ENCODE measurements at places on chromosomes 3 and 15.
A peak's percentile ranks its signal among the peaks of the same experiment; 100 is the strongest.

- DNase-seq, result peak; percentile 27
These were observed at the start of gene MNS1 for GRCh38 chr15:56464893-56465520. Gene MNS1, minus strand, starts transcription at chr15:56465137. Its CDS starts 165 bp downstream, at chr15:56464972.

DNA sequence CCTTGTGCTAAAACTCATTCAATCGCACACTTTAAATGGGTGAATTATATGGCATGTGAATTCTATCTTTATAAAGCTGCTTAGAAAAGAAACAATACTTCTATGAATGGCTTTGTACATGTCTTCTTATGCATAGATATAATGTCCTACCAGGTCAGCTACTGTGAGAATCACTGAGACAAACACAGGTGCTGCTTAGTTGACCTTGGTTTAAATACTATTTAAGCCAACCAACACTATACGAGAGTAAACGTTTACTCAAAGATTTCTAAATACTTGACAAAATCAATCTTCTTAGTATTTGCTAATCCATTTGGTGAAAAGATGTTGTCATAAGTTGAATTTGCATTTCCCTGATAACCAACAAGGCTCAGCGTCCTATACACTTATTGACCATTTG is 260.3 kb downstream of the ADAMTS17 start:
- no peak for DNase-seq

DNA sequence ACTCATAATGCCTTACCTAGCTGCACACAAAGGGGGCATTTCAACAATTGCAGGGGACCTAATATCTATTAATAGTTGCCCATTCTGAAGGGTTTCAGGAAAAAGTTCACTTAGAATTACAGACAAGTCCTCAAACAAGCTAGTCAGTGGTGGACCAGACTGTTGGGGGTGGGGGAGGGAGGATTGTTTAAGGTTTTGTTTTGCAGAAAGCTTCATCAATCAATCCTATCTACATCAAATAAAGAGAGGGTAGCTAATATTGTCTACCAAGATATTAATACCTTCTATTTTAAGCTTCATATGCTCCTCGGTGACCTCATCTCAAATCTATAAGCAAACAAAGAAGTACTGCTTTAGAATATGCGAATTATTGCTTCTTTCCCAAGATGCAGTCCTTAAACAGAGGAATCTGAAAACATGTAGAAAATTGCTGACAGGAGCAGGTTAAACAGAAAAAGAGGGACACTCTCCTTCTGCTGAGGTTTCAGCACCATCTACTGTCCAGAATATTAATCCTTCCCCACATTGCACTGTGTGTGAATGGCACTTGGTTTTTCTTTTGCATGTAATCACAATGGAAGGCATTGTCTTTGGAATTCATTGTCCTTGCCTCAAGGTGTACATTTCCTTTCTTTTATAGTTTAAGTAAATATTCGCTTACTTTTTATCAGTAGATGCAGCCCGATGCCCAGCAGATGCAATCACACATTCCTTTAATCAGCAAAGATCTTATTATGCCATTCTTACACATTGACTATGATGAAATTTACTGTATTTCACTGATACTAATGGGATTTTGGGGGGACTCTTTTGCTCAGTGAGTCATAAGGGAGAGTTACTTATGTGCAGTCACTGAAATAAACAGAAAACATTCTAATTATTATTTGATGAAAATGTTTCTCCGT is 94.7 kb downstream of the IL5RA start:
- no peak for DNase-seq

DNA sequence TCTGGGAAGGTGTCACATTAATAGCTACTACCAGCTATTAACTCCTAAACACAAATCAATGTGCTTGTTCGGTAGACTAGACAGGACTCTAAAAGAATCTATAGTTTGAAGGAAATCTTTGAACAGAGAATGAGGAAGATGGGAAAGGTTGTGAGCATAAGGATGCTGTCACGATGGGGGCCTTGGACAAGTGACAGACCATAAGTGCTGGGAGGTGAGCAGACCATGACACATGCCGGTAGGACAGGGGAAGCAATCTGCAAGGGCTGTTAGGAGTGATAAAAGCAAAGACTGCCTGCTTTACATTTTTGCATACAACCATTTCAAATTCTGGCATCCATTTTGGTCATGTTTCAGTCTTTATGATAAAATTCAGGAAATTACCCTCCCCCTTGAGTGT is 645.8 kb downstream of the ROBO2 start:
- no peak for DNase-seq

GRCh38 chr3:23698652-23699313 is 107.0 kb upstream of the UBE2E1 start:
- no peak for DNase-seq

DNA sequence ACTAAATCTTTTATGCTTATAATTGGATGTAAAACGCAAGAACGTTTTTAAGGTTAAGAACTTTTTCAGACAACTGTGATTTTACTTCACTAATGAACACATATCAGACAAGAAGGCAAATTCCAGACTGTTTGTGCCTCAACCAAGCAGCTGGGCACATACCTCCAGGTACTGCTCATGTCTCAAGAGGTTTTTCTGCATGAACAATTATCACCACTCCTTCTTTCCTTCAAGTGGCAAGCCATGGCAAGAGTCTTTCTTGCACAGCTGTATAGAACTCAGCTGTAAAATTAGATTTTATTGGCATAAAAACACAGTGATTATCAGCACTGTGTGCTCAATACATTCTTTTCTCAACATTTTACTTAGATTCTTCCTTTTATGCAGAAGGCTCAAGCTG is 64.3 kb downstream of the FNDC3B start:
- DNase-seq, result no peak

GRCh38 chr3:110485389-110485788 is 586.2 kb upstream of the NECTIN3 start:
- DNase-seq, result no peak

- DNase-seq, result no peak
These were observed 23.1 kb upstream of the ANKRD28 start for GRCh38 chr3:15820911-15821310.

GRCh38 chr3:37315669-37316068 is 141.3 kb upstream of the LRRFIP2 start:
- DNase-seq, result no peak

GRCh38 chr3:120793601-120794000 is 51.1 kb downstream of the GTF2E1 start:
- no peak for DNase-seq

- peak; percentile 11 for DNase-seq
These were observed 13.5 kb upstream of the TIPIN start for GRCh38 chr15:66369773-66370651.

DNA sequence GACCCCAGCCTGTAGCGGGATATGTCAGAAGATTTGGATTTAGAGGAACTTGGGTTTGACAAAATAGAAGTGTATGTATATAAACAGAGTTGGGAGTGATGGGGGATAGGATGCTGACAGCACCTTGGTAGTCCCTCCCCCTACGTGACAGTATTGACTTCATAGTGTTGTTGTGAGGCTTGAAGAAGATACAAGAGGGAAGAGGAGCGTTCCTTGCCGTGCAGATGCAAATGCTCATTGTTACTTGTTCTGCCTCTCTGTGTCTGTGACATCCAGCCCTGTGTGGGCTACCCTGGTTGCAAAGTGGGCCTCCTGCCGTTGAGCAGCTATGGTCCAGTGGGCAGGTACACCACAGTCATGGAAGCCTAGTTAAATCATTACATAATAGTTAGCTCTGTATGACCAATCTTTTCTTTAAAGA is 45.0 kb downstream of the SMAD3 start:
- DNase-seq, result no peak

DNA sequence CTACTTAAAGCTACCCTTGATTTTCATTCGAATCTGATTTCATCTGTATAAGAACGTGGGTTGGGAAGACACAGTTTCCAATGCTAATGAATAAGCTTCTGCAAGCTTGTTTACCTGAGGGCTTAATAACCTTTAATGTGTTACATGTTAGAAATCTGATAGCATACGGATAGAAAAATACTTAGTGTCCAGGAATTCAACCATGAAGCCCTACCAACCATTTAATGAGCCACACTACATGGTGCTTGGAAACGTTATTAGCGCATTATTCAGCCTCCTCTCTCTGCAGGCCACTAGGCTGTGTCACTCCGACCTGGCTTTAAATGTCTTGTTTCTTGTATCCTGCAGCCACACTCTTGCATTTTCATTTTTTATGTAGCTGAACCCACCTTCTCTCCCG is 1.6 kb downstream of the FAM81A start:
- DNase-seq, result no peak

- no peak for DNase-seq
These were observed 354.8 kb upstream of the SLCO3A1 start for GRCh38 chr15:91498749-91499062.

DNA sequence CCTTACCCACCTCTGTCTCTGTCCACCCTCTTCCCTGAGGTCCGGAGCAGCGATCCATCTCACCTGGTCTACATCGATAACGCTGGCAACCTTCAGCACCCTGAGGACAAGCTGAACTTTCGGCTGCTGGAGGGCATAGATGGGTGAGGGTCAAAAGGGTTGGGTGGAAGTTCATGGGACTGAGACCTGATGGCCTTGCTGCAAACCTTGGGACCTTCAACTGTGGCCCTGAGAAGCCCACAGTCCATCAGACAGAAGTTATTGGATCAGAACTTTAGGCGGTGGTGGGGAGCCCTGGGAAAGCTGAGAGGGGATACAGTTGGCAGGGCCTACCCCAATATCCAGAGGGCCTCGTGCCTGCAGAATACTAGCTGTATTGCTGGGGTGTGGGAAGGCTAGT is 50.5 kb downstream of the POMGNT2 start:
- DNase-seq, result no peak

DNA sequence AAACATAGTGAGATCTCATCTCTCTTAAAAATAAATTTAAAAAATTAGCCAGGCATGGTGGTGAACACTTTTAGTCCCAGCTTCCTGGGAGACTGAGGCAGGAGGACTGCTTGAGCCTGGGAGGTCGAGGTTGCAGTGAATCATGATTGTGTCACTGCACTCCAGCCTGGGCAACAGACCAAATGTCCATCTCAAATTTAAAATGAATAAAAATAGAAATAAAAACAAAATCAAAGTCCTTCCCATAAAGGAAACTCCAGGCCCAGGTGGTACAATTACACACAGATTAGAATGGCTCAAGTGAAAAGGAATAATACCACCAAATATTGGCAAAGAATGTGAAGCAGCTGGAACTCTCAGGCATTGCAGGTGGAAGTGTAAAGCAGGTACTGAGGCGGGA is 19.3 kb upstream of the ATP10A start:
- no peak for DNase-seq

GRCh38 chr15:32736701-32737061 is 18.9 kb downstream of the GREM1 start:
- no peak for DNase-seq

DNA sequence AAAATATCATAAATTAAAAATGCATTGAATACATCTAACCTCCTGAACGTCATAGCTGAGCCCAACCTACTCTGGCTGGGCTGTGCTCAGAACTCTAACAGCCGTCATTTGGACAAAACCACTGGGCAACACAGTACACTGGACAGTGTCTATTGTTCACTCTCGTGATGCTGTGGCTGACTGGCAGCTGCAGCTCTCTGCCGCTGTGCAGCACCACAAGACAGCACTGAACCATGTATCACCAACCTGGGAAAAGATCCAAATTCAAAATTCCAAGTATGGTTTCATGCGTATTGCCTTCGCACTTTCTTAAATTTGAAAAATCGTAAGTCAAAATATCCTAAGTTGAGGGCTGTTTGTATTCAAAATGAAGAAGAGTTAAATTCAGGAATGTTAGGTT is 145.1 kb upstream of the CNTN4 start:
- DNase-seq, result no peak

- DNase-seq, result no peak
These were observed 161.8 kb upstream of the TBL1XR1 start for GRCh38 chr3:177358977-177359592.

GRCh38 chr15:92711457-92711831 is 55.9 kb upstream of the FAM174B start:
- no peak for DNase-seq

GRCh38 chr15:69663982-69664381 is 211.4 kb downstream of the RPLP1 start:
- no peak for DNase-seq

GRCh38 chr3:65004306-65004705 is 316.5 kb upstream of the ADAMTS9 start:
- DNase-seq, result no peak

GRCh38 chr15:48638963-48639362 is 6.5 kb downstream of the FBN1 start:
- DNase-seq, result no peak

DNA sequence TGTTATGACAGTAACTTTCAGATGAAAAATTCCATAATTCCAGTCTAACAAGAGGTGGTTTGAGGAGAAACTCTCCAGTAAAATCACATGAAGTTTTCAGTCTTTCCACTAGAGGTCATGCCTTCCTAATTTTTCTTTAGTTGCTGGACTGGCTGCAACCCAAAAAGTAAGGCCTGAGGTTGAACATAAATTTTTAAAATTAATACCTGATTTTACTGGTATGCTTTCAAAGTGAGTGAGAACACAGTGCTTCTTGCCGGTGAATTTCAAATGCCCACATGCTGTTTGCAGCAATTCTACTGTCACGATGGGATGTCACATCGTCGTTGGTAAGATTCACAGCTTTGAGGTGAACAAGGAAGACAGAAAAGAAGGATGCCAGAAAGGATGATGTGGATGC is 89.0 kb upstream of the FGF12 start:
- DNase-seq, result no peak

- DNase-seq, result peak; percentile 54
These were observed at the start of gene TMOD2 for GRCh38 chr15:51750792-51751696. Gene TMOD2, plus strand, starts transcription at chr15:51751597. Its CDS starts 14,845 bp downstream, at chr15:51766442.

DNA sequence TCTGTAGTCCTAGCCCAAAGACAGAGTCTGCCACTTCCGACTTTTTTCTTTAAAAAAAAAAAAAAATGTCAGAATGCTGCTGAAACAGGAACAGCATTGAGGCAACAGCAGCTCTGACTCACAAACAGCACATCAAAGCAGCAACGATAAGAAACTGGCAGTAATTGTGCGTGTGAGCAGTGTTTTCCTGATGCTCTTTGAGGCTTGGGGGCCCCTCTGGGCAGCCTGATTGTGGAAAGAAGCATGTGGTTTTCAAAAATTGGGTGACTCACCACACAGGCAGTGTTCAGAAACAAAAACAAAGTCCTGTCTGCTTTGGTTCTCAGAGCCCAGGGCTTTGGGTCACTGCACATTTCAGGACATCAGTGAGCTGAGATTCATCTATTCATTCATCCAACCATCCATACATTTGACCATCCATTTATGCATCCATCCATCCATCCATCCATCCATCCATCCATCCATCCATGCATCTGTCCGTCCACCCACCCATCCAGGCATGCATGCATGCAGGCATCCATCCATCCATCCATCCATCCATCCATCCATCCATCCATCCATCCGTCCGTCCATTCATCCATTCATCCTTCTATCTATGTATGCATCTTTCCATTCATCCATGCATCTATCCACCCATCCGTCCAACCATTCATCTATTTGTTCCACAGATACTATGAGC is 308.4 kb downstream of the RPLP1 start:
- peak; percentile 76 for DNase-seq

- DNase-seq, result no peak
These were observed 34.0 kb downstream of the FNDC3B start for GRCh38 chr3:172073262-172073915.

Data from stimulated activated CD4-positive, alpha-beta T cell treated with anti-CD3 and anti-CD28 coated beads, TNF-alpha, amount 100 ng/mL, for 24 hours (primary cell).